ENCODE measurements at places on chromosomes 3 and 15.

DNA sequence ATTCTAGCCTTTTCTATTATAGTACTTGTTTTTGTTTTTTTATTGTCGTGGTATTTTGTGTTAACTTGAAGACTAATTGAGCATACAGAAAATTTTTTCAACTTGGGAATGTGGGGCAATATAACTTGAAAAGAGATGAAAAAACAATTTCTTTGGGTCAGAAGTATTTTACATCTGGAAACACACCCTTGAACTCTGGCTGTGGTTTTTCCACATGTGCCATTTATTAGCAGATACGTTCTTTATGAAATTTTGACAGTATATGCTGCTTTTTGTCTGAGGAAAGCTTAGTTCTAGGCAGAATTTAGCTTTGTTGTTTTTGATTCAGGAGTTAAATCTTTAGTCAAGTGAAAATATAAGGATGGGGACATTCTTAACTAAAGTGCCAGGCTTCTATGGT is 44.7 kb downstream of the TCF12 start:
- DNase-seq: no peak

GRCh38 chr15:85494048-85494777 is 113.8 kb downstream of the AKAP13 start:
- no peak for DNase-seq

- no peak for DNase-seq
These were observed 55.1 kb upstream of the TRA2B start for GRCh38 chr3:185992831-185993374.

- DNase-seq: no peak
These were observed 81.9 kb downstream of the FMN1 start for GRCh38 chr15:33112541-33113105.

- no peak for DNase-seq
These were observed 34.9 kb upstream of the CCDC50 start for GRCh38 chr3:191294291-191294690.

GRCh38 chr3:72129501-72130094 is 344.6 kb upstream of the PROK2 start:
- no peak for DNase-seq

GRCh38 chr3:179801856-179802255 is 149.0 kb downstream of the USP13 start:
- no peak for DNase-seq

- DNase-seq: no peak
These were observed 32.2 kb upstream of the SEC22A start for GRCh38 chr3:123169492-123169929.

DNA sequence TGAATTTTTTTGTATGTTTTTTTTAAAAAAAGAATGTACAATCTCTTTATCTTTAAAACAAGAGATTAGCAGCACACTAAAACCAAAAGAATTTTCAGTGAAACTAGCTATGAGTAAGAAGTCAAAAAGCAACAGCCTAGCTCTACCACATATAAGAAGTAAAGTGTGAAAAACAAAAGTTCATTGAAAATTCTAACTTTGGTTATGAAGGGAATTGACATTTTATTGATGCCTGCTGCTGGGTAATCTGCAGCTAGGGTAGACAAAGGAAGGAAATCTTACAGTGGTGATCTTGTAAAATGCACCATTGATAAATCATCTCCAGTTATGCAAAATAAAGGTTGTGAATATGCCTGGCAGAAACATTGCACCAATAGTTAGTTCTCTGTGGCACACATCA is 37.8 kb upstream of the FOXB1 start:
- no peak for DNase-seq

DNA sequence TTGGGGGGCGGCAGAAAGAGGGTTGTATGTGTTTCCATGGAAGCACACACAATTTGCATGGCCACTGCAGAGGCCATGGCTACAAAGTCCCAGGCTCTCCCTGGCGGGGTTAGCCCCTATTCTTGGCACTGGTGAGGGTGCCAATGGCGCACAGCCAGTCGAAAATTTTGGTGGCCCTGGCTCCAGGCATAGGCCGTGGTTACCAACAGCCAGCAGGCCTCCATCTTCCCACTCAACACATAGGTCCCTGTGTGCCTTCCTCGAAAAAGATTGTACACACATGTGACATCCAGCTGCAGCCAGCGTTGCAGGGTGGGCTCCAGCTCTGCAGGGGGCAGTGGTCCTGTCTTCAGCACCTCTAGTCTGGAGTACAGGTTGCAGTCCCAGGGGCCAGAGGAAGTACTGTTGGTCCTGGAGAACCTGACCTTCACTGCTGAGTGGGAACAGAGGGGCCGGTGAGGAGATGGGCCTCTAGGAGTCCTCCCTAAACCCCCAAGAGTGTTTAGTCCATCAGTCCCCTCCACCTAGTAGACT is 7.1 kb downstream of the P4HTM start:
- DNase-seq: no peak

- no peak for DNase-seq
These were observed 1.2 kb downstream of the CTXND1 start for GRCh38 chr15:80250614-80251427.

- DNase-seq: no peak
These were observed 82.0 kb downstream of the MRPL46 start for GRCh38 chr15:88385078-88385700.

DNA sequence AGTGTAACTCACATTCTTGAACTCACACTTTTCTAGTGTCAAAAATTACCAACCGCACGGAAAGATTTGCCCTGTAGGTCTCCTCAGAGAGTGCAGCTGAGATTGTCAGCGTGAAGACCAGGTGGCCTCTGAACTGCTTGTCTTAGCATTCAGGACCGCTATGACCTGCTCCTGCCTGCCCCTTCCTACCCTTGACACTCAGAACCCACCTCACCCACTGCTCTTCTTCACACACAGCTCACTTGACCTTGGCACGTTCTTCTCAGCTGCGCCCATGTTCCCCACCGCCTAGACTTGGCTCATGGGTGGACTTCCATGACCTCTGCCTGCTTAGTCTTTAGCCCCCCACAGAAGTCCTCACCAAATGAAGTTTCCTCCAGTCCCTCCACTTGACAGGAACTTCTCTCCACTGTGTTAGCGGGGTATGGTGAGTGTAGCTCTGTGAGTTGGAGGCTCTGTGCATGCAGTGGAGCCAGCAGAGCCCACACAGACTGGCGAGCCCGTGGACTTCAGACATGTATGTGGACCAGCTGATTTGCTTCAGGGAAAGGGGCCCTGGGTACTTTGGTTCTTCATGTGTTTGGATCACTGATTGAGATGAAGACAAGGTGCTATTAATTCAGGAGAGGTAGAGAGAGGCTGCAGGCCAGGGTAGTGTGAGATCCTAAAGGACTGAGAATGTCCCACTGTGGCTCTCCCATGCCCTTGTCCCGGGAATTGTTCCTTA is 221.3 kb downstream of the OPA1 start:
- no peak for DNase-seq

DNA sequence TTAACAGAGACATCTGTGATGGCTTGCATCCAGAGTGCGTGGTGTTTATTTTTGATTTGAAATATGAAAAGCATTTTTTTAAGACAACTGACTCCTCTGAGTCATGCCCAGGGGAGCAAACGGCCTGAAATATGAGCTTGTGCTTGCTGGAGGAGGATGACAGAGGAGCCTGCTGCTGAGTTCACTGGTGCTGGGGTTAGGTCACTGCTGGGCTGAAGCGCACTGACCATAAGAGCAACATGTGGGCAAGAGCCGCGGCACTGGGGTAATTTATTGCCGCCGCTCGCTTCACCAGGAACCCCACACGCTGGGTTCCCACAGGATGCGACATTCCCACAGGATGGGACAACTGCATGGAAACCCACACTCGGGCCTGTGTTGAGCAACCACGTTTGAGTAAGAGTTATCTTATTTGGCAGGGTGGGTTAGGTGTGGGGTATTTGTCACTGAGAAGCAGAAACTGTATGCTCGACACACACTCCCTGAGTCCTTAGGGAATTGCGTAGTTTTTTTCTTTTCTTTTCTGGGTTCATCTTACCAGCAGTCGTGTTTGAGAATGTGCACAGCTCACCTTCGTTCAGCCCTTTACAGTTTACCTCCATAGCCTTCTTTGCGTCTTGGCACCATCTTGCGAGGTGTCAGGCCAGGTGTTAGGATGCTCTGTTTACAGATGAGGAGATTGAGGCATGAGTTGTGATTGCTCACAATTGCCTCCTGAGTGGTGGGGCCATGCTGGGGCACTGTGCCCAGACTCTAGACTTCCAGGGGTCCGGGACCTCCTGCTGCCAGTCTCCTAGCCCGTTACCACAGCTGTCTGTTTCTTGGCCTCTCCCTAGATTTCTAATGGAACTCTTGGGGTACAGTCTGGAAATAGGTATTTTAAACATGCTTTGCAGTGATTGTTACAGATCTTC is 60.4 kb downstream of the SMAD3 start:
- DNase-seq: no peak

DNA sequence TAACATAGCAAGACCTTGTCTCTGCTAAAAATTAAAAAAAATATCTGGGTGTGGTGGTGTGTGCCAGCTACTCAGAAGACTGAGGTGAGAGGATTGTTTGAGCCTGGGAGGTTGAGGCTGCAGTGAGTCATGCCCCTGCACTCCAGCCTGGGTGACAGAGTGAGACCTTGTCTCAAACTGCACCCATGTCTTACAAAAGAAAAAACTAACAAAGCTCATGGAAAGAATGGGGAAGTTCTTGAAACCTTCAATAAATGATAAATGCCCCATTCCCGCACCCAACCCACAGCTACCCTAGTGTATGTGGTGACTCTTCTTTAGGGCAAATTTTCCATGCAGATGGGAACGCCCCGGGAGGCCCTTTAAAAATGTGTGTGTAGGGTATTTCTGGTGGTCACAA is 28.3 kb downstream of the RPLP1 start:
- no peak for DNase-seq

- DNase-seq: no peak
These were observed 34.5 kb upstream of the NR1I2 start for GRCh38 chr3:119747357-119747756.

GRCh38 chr15:100681335-100681746 is 79.0 kb downstream of the ASB7 start:
- no peak for DNase-seq

DNA sequence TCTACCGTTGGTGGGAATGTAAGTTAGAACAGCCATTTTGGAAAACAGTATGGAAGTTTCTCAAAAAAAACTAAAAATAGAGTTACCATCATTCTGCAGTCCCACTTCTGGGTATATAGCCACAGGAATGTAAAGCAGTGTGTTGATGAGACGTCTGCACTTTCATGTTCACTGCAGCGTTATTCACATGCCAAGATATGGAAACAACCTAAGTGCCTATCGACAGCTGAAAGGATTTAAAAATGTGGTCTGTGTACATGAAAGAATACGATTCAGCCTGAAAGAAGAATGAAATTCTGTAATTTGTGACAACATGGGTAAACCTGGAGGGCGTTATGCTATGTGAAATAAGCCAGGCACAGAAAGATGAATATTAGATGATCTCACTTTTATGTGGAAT is 157.7 kb downstream of the THSD4 start:
- DNase-seq: no peak

DNA sequence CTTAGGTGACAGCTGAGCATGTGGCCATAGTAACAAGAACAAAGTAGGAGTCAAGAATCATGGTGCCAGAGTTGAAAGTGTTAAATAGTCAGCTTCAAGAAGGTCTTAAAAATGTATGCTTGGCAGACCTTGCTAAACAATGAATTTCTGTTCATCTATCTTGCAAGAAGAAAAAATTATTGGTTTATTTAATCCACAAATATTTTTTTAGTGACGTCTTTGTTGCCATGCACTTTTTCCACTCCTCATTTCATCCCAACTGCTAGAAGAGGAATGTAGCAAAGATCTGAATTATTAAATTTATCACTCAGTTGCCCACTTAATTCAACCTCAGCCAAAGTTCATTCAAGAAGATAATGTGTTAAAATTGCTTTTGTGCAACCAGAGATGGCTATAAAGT is 3.2 kb upstream of the SLC4A7 start:
- DNase-seq: no peak

GRCh38 chr3:160403028-160403545 is 3.6 kb downstream of the SMC4 start:
- no peak for DNase-seq

- no peak for DNase-seq
These were observed 87.1 kb downstream of the ARNT2 start for GRCh38 chr15:80491163-80491847.

- no peak for DNase-seq
These were observed 602 bp upstream of the BAHD1 start for GRCh38 chr15:40439960-40440742.

DNA sequence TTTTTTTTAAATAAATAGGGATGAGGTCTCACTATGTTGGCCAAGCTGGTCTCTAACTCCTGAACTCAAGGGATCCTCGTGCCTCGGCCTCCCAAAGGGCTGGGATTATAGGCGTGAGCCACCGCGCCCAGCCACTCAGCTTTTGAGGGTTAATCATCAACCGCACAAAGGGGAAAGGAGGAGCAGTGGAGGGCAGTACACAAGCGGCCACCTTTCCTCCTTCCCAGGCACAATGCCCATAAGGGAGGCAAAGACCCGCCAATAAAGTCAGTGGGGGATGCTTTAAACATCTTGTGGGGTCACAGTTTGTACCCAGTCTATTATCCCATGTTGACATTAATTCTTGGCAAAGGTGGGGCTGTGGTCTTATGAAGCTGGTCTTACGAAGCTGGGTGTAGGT is 32.4 kb downstream of the EHD4 start:
- no peak for DNase-seq

DNA sequence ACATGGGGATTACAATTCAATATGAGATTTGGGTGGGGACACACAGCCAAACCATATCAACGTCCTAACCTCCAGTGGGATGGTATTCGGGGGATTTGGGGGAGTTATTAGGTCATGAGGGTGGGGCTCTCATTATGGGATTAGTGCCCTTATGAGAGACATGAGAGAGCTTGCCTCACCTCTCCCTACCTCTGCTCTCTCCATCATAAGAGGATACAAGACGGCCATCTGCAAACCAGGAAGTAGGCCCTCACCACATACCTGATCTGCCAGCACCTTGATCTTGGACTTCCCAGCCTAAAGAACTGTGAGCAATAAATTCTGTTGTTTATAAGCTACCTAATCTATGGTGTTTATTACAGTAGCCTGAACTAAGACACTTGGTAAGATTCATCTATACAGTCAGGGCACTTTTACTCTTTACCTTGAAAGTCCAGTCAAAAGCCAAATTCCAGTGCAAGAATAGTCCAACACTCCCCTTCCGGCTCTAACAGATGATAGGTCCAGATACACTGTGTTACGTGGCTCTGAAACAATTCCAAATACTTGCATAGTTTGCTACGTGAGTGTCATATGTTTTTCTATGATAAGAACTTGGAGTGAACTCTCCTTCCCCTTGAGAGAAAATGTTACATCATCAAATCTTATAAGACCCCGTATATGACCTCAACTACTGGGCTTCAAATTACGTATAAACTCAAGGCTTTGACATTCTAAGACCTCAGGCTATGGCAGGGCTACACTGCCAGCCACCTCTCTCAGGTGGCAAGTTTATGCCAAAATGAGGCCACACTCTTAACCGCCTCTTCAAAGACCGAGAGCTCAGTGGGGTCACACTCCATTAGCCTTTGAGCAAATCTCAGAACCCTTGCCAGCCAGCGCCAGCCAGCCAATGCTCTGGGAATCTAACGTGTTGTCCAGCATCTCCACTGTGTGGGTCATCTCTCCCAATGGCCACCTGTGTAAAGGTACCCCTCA is 129.9 kb downstream of the XXYLT1 start:
- DNase-seq: no peak

GRCh38 chr15:80732167-80732566 is 37.1 kb downstream of the ABHD17C start:
- DNase-seq: no peak

- no peak for DNase-seq
These were observed 3.2 kb downstream of the LAMP3 start for GRCh38 chr3:183159333-183159732.
